ENCODE measurements at places on chromosomes 6 and 20.

DNA sequence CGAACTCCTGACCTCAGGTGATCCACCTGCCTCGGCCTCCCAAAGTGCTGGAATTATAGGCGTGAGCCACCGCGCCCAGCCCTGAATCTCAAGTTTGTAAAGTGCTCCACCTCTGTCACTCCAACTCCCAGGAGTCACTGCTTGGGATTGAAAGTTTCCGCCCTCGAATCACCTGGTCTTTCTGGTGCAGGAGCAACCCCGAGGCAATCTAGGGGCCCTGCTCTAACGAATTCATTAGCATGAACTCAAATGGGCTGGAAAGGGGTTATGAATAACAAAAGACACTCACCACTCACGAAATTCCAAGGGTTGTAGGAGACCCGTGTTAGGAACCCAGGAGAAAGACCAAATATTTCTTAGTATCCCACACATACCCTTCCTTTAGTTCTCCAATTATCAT is 26.1 kb downstream of the RBCK1 start:
- no peak for DNase-seq

GRCh38 chr6:13615792-13616120 is 621 bp downstream of the NOL7 start:
- peak; percentile 8 for DNase-seq

- DNase-seq: no peak
Measured at GRCh38 chr6:105804424-105804823, 281.7 kb upstream of the PRDM1 start.

DNA sequence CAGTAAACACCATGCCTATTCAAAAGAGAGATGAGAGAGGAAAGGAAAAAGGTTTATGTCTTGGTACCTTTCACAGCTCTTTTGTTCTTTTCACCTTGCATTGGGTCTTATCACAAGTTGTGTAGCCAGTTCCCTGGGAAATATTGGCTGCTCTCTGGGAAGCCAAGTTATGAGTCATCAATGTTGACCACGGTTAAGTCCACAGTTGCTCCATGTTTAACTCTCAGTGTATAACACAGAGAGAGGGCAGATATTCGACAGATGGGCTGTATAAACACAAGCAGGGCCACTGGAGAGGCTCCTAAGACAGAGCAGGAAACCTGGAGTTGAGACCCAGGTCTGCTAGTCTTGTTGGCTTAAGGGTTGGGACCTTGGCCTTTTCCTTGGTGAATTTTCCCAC is 718.6 kb downstream of the QKI start:
- no peak for DNase-seq

- DNase-seq: peak; percentile 25
Measured at GRCh38 chr20:44056010-44056698, 130.8 kb downstream of the JPH2 start.
